ENCODE measurements at places on chromosomes 16 and 17.

GRCh38 chr16:85360323-85361277, 248.3 kb upstream of the CIBAR2 start:
- DNase-seq = peak; percentile 27

GRCh38 chr16:46730801-46731690, 17.1 kb downstream of the MYLK3 start:
- DNase-seq = no peak

GRCh38 chr16:83755391-83755790, 52.4 kb upstream of the HSBP1 start:
- no peak for DNase-seq

- DNase-seq = no peak
Measured at GRCh38 chr16:74758801-74759200, 15.8 kb downstream of the FA2H start.

DNA sequence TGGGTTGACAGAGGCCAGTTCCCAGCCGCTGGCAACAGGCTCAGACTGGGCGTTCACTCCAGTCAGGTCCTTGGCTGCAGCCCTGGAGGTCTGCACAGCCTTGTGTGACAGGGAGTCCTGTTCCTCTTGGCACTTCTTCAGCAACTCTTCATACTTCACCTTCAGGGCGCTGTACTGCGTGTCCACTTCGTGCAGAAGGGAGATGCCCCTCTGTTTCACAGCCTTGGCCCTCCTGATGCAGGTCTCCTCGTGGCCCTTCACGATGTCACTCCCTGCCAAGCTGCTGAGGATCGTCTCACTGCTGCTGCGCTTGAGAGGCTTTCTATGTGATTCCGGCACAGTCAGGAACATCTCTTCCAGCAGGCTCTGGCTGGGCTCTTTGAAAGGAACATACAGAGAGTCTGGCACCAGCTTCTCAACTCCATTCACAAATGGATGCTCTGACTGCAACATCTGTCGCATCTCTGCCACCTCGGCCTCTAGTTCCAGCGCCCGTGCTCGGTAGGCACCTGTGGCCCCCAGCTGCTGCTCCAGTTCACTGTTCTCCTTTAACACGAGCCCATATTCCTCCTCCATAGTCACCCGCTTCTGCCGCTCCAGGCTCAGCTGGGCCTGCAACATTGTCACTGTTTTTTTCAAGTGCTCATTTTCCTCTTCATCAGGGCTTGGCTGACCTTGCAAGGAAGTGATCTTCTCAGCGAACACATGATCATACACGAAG, 27.2 kb downstream of the CDR2 start:
- DNase-seq = no peak

DNA sequence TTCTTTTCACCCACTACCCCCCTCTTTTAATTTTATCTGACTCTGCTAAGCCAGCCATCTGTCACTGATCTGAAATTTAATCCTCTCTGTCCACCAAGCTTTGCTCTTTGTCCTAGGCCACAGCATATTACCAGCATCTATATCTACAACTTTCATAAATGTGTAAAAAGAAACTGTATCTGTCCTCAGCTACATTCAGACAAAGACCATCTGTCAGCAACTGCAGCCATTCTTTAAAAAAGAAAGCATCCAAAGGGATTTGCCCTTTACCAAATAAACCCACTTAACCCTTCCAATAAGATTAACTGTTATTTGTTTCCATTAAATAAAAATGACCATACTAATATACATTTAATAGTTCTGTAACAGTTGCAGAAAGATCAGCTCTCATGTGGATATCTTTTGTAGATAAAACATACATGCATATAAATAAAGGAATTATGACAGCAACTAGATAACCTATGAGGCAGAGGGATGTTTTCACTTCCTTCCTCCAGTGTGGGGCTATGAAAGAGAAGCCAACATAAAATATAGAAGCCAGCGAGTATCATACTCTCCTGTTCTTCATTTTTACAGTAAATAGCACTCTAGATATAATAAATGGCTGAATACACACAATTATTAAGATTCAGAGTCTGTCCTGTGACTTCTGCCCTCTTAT, 602.5 kb upstream of the SALL1 start:
- no peak for DNase-seq

GRCh38 chr16:80029761-80030481, 429.4 kb upstream of the MAF start:
- DNase-seq = no peak

GRCh38 chr17:82281076-82281475, 7.6 kb upstream of the CSNK1D start:
- no peak for DNase-seq

DNA sequence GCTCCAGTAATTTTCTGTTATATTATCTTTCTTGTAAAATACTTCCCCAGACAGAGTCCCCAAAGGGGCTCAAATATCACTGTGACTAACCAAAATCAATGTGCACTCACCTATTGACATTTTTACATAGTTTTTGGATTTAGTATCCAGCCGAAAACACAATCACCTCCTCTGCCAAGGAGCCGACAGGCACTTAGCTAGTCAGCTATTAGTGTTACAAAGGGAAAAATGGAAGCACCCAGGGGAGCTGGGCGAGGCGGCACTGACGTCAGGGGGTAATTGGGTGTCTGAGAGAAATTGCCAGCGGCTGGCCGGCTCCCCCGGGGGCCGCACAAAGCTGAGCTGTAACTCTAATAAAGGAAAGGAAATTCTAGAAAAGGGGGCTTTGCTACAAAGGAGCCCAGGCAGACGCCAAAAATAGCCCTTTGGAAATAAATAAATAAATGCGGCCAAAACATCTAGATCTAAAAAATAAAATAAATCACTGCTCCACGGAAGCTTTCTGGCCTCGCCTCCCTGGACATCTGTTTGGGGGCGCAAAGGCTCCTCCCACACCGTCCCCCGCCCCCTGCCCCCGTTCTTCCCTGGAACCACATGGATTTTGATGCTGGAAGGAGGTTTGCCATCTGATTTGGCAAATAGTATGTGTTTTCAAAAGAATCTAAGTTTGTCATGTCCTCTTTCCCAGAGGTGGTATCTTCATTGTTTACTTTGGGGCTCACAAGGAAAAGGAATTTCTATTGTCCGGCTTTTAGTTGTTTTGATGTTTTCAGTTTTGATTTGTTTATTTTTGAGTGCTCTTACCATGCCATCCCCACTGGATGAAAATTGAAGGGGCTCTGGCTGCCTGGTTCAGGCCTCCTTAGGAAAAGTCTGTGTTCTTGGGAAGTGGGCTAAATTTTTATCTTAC, 156.7 kb downstream of the ZNF423 start:
- DNase-seq = no peak

DNA sequence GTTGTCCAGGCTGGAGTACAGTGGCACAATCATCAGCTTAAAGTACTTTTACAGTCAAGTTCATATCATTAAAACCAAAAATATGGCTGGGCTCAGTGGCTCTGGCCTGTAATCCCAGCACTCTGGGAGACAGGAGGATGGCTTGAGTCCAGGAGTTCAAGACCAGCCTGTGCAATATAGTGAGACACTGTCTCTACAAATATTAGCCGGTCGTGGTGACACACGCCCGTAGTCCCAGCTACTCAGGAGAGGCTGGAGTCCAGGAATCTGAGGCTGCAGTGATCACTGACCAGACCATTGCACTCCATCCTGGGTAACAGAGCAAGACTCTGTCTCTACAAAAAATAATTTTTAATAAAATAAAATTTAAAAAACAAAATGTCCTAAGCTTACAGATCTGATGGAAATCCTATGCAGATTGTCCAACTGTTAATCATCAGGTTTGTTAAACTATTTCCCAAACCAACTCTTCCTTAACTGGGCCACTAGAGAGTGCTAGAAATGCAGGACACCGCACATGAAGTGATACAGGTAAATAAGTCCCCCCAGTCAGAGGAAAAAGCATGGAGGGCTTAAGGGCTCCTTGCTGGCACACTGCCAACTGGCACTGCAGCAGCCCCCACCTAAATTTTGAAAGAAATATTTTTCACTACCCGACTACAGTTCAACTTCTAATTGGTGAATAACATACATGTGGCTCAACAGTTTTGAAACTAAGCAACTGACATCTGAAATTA, 2.8 kb downstream of the USP22 start:
- DNase-seq = no peak

DNA sequence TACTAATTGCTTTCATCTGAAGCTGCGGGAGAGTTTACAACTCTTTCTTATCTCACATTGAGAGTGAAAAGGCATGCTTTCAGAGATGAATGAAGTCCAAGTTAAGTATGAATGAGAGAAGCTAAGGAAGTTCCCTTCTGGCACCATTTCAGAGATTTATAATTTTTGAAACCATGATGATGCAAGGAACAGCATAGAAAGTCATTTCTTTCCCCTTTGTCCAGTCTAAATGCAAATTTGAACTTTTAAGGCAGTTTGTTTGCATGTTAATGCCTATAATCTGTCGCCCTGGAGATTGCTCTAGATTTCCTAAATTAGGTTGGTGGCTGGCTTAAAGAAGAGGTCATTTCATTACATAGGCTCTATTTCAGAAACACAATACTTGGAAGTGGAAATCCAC, 594.8 kb upstream of the GOT2 start:
- no peak for DNase-seq

- DNase-seq = no peak
Measured at GRCh38 chr17:61322325-61323002, 77.2 kb upstream of the TBX2 start.

- DNase-seq = no peak
Measured at GRCh38 chr16:19831678-19832077, 53.0 kb downstream of the GPRC5B start.

DNA sequence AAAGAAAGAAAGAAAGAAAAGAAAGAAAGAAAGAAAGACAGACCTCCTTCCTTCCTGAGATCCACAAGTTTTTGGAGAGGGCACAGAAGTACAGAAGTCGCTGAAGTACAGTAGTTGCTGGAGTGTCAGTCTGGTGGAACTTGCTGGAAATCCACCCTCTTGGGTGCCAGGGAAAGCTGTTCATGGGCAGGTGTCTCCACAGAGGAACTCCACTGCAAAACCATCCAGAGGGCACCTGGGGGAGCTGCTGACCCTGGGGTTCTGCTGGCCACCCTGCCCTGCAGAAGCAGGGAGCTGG, 3.5 kb upstream of the PRR14 start:
- DNase-seq = no peak

- no peak for DNase-seq
Measured at GRCh38 chr17:3843935-3844516, 2.0 kb downstream of the NCBP3 start.

DNA sequence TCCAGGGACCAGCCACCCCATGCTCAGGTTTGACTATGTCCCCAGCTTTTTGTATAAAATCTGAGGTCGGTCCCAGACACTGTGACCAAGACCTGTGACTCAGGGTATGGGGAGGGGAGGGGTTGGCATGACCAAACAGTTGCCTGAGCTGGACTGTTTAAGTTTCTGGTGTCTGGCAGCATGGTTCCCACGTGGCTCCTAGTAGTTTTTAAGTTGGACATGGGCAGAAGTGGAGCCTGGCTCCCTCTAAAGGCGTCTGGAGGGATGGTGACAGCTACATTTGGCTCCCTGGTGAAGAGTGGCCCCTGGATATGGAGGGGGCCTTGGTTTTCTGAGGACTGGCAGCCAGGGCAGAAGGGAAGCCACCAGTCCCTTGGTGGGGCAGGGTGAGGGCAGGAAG, 7.9 kb downstream of the SMCR8 start:
- DNase-seq = no peak

- no peak for DNase-seq
Measured at GRCh38 chr16:4586291-4586690, 28.4 kb downstream of the UBALD1 start.

- DNase-seq = no peak
Measured at GRCh38 chr16:17437127-17437720, 33.5 kb downstream of the XYLT1 start.

Data from NCI-H2029 treated with DMSO at 0.1 percent for 48 hours (cell line).